ENCODE measurements at places on chromosomes 3 and 15.

GRCh38 chr3:122101646-122102045, 46.5 kb downstream of the CD86 start:
- no peak for DNase-seq

DNA sequence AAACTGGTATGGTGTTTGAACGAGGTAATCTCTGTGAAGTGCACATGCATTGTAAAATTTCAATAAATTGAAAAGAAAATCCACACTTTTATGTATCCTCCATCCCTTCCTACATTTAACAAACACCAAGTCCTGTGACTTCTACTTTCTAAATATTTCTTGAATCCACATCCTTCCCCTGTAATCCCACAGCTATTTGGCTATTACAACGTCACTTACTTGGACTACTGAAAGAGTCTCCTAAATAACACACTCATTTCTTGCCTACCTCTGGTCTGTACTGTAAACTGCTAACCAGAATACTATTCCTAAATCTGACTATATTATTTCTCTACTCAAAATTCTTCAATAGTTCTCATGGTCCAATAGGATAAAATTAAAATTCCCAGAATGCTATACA, 176.1 kb downstream of the NEK10 start:
- no peak for DNase-seq

GRCh38 chr15:46709460-46710083, 1007.7 kb upstream of the SEMA6D start:
- DNase-seq = no peak

- no peak for DNase-seq
Measured at GRCh38 chr3:183253528-183254486, 754 bp downstream of the B3GNT5 start.

GRCh38 chr15:84400017-84400740, 164.6 kb downstream of the GOLGA6L4 start:
- no peak for DNase-seq

DNA sequence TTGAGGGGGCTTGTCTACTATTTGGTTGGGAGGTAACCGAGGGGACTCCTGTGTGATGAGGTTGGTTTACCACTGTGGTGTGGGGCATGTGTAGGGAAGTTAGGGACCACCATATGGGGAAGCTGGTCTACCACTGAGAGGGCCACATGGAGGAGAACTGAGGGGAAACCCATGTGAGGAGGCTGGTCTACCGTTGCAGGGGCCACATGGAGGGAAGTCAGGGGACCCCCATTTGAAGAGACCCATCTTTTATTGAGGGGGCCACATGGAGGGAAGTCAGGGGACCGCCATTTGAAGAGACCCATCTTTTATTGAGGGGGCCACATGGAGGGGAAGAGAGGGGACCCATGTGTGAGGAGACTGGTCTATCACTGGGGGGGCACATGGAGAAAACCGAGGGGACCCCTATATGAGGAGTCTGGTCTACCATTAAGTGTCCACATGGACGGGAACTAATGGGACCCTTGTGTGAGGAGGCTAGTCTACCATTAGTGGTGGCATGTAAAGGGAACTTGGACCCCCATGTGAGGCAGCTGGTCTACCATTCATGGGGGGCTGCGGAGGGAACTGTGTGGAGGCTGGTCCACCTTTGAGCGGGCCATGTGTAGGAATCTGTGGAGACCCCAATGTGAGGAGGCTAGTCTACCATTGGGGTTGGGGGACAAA, 165.5 kb downstream of the FBLN2 start:
- DNase-seq = no peak
